Colonic mucosa (tissue), 4 donors: ENCODE measurements at places on chromosomes 7 and 10. TPM values are rescaled to one million over a fixed set of nuclear protein-coding genes. Genes with fewer than 3 reads are reported as not detected.

ANKRD7 gene
- not detected for total RNA-seq

DNA sequence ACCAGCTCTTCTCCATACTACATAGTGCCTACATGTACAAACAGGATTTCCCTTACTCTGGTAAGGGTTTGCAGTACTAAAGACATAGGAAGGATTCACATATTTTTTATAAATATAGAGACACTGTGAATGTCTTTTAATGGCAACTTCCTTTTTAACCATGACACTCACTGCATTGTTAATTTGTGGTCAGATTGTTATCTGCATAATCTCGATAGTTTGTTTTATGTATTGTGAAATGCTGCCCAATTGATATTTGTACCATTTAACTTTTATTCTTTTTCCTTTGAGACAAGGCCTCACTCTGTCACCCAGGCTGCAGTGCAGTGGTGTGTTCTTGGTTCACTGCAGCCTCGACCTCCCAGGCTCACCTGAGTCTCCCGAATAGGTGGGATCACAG is 39.7 kb downstream of the SP8 start:
- H3K4me1 ChIP-seq = no peaks in the 10 kb centered on the region
- no peaks in the 10 kb centered on the region for H3K27me3 ChIP-seq
- DNase-seq = no peak

GRCh38 chr10:128187788-128188185 is 61.6 kb upstream of the MKI67 start:
- H3K4me3 ChIP-seq = no peak overlapping the region
- no peaks in the 10 kb centered on the region for H3K27me3 ChIP-seq
- no peak overlapping the region for H3K27ac ChIP-seq
- no peak for DNase-seq
- H3K4me1 ChIP-seq = no peaks in the 10 kb centered on the region
- no peaks in the 10 kb centered on the region for H3K36me3 ChIP-seq

DNA sequence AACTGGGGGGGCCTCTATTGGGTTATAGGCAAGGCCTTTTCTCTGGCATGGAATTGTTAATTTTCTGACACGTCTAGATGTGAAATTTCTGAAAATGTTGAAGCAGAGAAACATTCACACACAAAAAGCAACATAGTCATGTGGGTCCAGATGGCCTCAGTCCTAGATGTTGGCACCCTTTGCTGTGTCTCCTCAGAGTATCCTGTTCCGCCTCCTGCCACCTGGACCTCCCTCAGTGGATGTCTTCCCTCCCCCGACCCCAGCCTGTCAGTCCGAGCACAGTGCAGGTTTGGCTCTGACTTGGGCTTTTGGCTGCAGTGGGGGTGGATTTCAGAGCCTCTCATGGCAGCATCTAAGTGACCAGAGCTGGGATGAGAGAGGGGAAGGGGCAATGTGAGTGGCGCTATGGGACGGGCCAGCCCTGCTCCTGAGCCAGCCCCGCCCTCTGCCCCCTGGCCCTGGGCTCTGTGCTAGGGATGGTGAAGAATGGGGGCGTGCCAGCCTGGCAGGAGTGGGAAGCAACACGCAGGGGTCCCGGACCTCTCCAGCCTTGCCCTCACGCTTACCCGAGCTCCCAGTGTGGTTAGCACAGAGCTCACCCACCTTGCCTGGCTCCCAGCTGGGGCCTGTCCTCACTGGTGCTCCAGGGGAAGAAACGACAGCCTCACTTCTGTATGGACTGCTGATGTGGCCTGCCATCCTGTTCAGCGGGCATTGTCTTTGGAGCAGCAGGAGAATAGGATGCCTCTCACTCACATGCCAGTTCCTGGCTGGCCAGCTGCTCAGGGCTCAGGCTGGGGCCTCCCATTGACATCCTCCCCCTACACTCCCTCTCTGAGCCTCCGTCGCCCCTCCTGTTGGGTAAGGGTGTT is 6.2 kb downstream of the ATP6V0E2 start:
- no peak overlapping the region for H3K4me3 ChIP-seq
- peak; percentile 14 for DNase-seq
- no peak overlapping the region for H3K27ac ChIP-seq
- no peaks in the 10 kb centered on the region for H3K4me1 ChIP-seq

HGF gene
- 0.96 TPM for total RNA-seq

DNA sequence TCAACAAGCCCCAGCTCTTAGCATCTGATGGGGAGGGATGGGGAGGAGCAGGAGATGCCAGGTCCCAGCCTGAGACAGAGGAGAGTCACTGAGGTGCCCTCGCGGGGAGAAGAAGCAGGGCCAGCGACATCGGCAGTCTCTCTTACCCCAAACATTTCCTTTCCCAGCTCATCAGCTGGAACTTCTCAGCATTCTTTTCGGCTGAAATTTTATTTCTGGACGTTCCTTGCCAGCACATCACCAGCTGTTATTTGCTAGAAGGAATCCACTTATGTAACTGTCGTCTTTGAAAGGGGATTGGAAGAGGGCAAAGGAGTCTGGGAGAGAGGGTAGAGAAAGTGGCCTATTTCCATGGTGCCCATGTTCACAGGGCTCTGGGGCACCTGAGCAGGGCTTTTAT is 101.0 kb upstream of the SHH start:
- H3K27me3 ChIP-seq = no peaks in the 10 kb centered on the region
- no peak for DNase-seq
- no peak overlapping the region for H3K27ac ChIP-seq
- no peaks in the 10 kb centered on the region for H3K36me3 ChIP-seq

DNA sequence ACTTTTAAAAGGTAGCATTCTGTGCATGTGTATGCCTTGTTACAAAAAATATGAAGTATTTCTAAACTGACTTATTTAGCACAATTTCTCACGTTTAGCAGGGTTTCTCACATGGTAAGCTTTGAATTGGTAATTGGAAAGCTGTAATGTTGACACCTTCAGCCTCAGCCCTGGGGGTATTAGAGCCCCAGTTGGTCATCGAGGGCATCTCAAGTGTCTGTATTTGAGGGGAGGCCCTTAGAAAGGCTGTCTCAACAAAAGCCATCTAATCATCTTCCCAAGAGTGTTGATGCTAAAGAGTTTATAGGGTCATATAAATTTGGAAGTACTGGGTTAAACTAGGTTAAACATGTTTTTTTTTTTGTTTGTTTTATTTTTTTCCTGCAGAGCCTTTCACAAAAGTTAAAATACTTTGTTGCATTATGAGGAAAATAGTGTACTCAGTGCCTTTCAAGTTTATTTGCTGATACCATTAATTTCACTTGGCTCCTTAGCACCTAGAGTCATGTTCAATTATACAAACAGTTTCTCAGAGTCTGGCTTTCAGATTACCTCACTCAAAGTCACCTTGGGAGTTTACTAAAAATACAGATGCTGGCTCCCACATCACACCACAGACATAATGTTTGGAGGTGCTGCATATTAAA is 134.0 kb downstream of the CD36 start:
- no peaks in the 10 kb centered on the region for H3K36me3 ChIP-seq
- H3K4me3 ChIP-seq = no peak overlapping the region
- DNase-seq = no peak
- H3K27me3 ChIP-seq = no peaks in the 10 kb centered on the region

TMEM139 gene
- total RNA-seq = 27.2 TPM

- no peaks in the 10 kb centered on the region for H3K4me1 ChIP-seq
- no peaks in the 10 kb centered on the region for H3K27me3 ChIP-seq
- no peak overlapping the region for H3K4me3 ChIP-seq
Observed at GRCh38 chr10:131127138-131127589, 184.4 kb downstream of the TCERG1L start.

DNA sequence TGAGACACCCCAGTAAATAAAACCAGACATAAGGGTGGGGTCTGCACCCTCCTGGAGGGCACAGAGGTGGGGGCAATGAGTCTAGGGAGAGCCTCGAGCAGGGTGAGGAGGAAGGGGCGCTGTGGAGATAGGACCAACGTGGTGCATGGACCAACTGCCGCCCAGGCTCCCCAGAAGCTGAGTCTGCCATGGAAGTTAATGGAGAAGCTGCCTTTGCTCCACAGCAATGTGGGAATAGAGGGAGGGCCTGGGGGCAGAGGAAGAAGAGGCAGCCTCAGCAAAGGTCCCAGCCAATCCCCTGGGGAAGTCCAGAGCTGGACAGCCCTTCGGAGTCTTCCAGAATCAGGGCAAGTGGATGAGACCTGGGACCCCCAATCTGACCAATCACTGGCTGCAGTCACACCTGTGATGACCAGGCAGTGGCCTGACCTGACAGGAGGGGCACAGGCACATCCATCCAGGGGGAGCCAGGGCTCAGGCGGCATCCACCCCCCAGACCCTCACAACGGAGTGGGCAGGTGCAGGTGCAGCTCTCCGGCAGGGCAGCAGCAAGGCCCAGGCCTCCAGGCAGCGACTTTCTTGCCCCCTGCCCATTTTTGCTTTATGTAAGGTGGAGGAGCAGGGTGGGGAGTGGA is 242.2 kb upstream of the PPP2R2D start:
- no peak overlapping the region for H3K27ac ChIP-seq
- H3K4me1 ChIP-seq = no peaks in the 10 kb centered on the region
- no peak for DNase-seq
- H3K4me3 ChIP-seq = no peak overlapping the region

HEPACAM2 gene
- 81.5 TPM for total RNA-seq

RET gene
- total RNA-seq = 1.9 TPM

ANKRD30A gene
- not detected for total RNA-seq
